Muscle of leg (tissue), 16 donors: ENCODE measurements at places on chromosomes 4 and X. TPM values are rescaled to one million over a fixed set of nuclear protein-coding genes. Genes with fewer than 3 reads are reported as not detected.
A peak's percentile ranks its signal among the peaks of the same experiment; 100 is the strongest.

The HSFX1 gene
- polyA plus RNA-seq: 1.8 TPM

The CSAG3 gene
- polyA plus RNA-seq: not detected

GRCh38 chrX:115449742-115450141, 111.2 kb upstream of the PLS3 start:
- DNase-seq: peak; percentile 56

- no peak for DNase-seq
These were observed 1573.6 kb downstream of the TECRL start for GRCh38 chr4:62835631-62836030.

DNA sequence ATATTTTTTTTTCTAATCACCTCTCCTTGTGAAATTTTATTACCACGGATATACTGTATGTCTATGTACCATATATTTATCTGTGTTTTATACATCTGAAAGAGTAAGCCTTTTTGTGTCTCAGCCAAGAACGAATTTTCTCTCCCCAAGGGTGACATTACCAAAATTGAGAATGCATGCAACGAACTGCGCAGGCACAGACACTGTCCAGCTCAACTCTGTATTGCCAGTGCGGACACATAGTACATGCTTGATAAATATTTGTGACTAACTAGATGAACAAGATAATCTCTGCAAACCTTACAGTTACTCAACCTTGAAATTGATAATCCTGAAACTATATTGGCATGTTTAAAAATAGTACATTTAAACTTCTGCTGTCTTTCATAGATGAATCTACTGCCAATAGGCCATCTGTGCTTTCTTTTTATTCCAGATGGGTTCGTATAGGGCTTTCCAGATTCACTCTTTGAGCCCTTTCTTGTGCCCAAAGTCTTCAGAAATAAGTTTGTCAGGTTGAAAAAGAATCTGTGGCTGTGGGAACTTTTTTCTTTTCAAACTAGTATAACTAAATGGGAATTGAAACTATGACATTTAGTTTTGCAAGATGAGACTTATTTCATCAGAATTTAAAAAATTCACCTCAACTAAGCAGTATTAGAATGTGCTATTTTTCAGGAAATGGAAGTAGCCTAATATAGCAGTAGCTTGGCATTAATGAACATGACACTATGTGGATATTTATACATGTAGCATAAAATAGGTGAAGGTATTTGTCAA, 38.9 kb downstream of the DTHD1 start:
- peak; percentile 46 for DNase-seq

The ZCCHC13 gene
- not detected for polyA plus RNA-seq

The PRR32 gene
- 171 TPM for polyA plus RNA-seq

The GYG2 gene
- 1.3 TPM for polyA plus RNA-seq

DNA sequence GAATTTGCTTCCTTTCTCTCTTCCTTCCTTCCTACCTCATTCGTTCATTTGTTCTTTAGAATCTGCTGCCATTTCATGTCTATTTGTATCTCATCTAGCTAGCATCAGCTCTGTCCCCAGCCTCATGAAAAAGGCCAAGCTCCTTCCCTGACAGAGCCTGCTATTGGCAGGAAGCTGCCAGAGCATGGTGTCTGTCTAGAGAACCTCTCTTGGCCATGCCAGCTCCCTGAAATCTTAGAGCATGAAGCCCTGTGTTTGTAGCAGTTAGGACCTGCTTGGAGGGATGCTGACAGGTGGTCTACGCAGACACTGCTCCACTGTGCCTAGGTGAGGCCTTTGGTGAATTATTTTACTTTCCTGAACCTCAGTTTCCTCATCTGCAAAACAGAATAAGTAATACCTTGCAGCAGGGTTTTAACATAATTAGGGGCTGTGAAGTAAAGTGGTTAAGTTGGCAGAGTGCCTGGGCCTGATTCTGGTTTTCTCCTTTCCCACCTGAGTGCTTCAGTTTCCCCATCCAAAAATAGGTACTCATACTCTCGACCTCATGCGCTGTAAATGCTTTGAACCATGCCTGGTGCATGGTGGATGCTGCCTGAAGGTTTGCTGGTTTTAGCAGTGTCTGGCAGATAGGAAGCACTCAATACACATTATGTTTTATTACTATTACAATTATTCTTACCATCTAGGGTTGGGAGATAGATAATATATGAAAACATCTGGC, 4.7 kb downstream of the PTTG2 start:
- no peak for DNase-seq

The TMEM150C gene
- polyA plus RNA-seq: 5.2 TPM

- no peak for DNase-seq
These were observed 118.0 kb downstream of the IRF2 start for GRCh38 chr4:184356366-184356765.

- DNase-seq: no peak
These were observed 153.4 kb upstream of the ARSJ start for GRCh38 chr4:114132830-114133229.

DNA sequence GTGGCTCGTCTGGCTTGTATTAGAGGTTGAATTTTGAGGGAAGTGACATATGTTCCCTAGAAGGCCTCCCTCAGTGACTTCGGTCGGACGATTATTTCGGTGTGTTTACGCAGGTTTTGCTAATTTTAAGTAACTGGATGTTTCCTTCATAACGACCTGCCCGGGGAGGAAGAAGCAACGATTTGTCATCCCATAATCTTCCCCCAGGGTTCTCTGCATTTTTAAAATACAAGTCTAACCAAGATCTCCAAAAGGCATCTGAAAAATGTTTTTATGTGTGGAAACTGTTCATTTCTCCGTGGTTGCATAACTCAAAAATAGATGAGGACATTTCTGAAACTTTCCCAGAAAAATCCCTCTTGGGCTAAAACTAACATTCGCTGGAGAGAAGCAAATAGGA, 195.4 kb downstream of the SHOX start:
- peak; percentile 91 for DNase-seq

- DNase-seq: peak; percentile 66
These were observed 956 bp downstream of the TAPT1 start for GRCh38 chr4:16225167-16225862.

The STAP1 gene
- polyA plus RNA-seq: 0.17 TPM

DNA sequence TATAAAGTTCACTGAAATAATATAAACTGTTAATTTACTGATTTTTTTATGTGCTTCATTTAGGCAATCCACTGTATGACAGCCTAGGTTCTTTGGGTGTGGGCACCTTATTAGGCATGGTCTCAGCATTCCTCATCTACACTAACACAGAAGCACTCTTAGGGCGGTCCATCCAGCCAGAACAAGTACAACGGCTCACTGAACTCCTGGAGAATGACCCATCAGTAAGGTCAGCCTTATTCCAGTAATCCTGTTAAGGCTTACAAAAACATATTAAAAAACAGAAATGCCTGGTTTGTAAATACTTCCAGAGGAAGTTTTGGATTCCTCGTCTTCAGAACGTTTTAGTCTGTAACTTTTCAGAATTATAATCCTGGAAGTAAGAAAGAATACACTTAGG, 80.1 kb downstream of the SLC30A9 start:
- no peak for DNase-seq

GRCh38 chrX:46634577-46634976, 61.0 kb downstream of the CHST7 start:
- no peak for DNase-seq

The LRRC66 gene
- 2.3 TPM for polyA plus RNA-seq

The POU3F4 gene
- not detected for polyA plus RNA-seq

The LPAR4 gene
- 39.1 TPM for polyA plus RNA-seq

The TAF7L gene
- polyA plus RNA-seq: 0.30 TPM

- peak; percentile 61 for DNase-seq
These were observed at the start of gene PROM1 for GRCh38 chr4:16083241-16084191. TSS of gene PROM1 (minus strand) at chr4:16084023. CDS start at chr4:16075906, 8,117 bp downstream.

The FAM156B gene
- 21.8 TPM for polyA plus RNA-seq

The POU4F2 gene
- polyA plus RNA-seq: not detected

- no peak for DNase-seq
These were observed 42.5 kb upstream of the LEF1 start for GRCh38 chr4:108210989-108211835.

The EFHC2 gene
- 0.12 TPM for polyA plus RNA-seq

GRCh38 chr4:184722798-184723197, 11.1 kb downstream of the CENPU start:
- DNase-seq: no peak

DNA sequence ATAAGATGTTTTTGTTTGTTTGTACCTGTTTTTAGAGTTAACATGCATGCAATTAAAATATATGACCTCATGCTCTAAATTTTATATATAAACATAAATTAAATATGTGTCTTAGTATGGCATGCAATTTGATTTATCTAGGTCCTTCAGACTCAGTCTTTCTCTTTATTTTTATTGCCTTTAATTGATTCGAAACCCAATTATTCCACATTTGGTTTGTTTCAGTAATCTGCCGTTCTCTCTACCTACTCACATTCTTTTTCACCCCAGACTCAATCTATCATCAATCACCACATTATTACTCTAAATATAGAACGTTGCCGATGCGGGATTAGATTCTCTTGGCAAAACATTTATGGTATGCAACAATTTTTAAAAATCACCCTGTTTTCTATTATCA, 1492.8 kb downstream of the RAPGEF2 start:
- DNase-seq: no peak

The PASD1 gene
- polyA plus RNA-seq: not detected

DNA sequence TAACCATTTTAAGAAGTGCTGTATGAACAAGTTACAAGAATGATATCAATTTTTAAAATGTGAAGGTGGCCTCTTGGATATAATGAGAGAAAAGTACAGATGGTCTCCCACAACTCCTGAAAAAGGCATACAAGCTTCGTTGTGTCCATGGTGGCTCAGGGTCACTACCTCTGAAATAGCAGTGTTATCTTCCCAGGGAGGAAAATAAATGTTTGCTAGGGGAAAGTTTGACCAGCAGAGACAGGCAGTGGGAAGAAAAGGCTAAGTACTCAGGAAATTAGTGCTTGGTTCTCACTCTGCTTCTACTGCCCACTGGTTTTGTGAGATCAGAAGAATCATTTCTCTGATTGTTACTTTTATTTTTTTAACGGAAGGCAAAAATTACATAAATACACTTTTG, 39.4 kb downstream of the PPP1R2C start:
- DNase-seq: no peak

The SHISA3 gene
- polyA plus RNA-seq: 8.8 TPM

- no peak for DNase-seq
These were observed 658 bp downstream of the ATP6AP2 start for GRCh38 chrX:40581336-40581920.

DNA sequence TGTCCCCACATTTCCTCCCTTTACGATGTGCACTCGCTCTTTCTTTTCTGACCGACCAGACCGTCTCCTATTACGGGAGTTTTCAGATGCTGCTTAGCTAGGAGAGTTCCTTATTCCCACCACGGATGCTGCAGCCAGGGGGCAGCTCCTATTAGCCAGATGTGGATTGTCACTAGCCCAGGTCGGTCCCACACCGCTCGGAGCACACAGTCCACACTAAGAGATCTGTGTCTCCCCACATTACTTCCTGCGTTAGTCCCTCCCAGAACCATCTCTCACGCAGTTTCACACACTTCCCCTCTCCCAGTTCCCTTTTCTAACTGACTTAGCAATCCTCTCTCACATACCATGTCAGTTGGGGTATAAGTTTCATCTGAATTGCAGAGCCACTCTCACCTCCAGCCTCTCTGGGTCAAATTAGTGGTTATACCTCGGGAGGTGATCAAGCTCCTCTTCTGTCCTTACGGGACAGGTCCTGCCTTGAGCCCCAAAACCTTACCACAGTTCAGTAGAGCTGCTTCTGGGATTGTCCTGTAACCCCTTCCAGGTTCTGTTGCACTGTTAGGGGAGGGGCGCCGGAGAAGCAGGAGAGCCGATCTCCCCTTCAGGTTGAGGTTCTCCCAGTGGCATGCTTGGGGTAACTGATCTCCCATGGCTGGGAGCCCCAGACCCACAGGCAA, 28.2 kb downstream of the SULT1E1 start:
- peak; percentile 46 for DNase-seq

DNA sequence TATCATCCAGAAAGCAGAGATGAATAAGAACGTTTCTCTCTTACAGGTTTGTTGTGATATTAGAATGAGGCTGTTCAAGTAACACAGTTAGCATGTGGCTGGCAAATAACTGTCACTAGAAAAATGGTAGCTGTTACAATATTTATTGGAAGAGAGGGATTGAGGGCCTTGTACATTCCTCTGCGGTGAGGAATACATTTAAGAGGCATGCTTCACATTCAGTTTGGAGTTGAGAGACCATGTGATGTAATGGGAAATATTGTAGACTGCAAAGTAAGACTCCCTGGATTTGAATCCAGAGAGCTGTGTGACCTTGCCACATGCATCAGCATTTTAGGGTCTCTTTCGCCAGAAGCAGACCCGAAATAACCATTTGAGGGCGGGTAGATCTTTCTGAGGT, 104.8 kb upstream of the KIT start:
- DNase-seq: no peak

DNA sequence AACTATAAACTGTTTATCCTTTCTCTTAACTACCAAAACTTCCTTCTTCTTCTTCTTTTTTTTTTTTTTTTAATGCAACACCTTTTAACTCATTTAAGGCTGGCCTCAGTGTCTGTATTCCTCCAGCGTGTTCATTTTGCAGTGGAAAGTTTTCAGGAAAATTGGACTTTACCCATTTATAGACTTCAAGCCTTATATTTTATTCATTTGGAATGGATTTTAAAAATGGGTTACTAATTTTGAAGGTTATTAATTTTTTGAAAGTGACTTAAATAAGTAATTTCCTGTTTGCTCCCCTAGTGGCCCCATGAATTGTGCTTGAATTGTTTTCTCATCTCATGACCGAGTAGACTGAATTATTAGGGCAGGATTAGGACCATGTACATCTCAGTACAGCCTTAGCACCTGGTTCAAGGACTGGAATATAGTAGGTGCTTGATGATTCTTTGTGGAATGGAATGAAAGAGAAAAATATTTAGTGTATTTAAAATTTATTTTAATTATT, 282.7 kb downstream of the ANKRD50 start:
- DNase-seq: no peak

The HPGDS gene
- polyA plus RNA-seq: 9.3 TPM

- DNase-seq: no peak
These were observed 299.3 kb downstream of the CFAP47 start for GRCh38 chrX:36218801-36219200.

GRCh38 chr4:155694100-155694785, 27.6 kb downstream of the GUCY1A1 start:
- no peak for DNase-seq

The CXCL8 gene
- polyA plus RNA-seq: 10.7 TPM

The FANCB gene
- polyA plus RNA-seq: 1.6 TPM

- DNase-seq: no peak
These were observed 132.7 kb downstream of the BTC start for GRCh38 chr4:74661427-74662201.

The NCAPG gene
- 11.7 TPM for polyA plus RNA-seq
